Testis (tissue), 5 donors: ENCODE measurements at places on chromosomes 2 and 18. TPM values are rescaled to one million over a fixed set of nuclear protein-coding genes. Genes with fewer than 3 reads are reported as not detected.

- DNase-seq: no peak
Observed at GRCh38 chr2:65532937-65533336, 100.5 kb upstream of the SPRED2 start.

DNA sequence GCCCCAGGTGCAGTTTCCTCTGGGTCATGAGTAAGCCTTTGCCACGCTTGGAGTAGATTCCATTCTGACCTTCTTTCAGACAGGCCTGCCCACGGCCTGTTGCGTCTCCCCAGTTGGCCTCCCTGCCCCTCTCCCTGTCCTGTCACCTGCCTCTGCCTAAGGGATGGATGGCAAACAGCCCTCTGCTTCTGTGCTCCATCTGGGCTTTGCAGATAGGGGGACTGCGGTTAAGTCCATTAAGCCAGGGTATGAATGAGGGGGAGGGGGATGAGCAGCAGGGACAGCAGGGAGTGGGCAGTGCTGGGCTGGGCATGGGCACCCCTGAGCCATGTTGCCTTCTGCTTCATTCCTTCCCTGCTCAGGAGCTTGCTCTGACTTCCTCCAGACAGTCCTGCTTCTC, 37.6 kb upstream of the B3GNT7 start:
- DNase-seq: no peak

- DNase-seq: no peak
Observed at GRCh38 chr18:21743166-21743832, 2.7 kb downstream of the MIB1 start.

- no peak for DNase-seq
Observed at GRCh38 chr2:209351636-209352035, 72.2 kb upstream of the MAP2 start.

CROCC2 gene
- 0.43 TPM for total RNA-seq

IGFBP5 gene
- 169 TPM for total RNA-seq
